ENCODE measurements at places on chromosomes 5 and 9. TPM values are rescaled to one million over a fixed set of nuclear protein-coding genes. Genes with fewer than 3 reads are reported as not detected.

The SMIM33 gene
- 0.47 TPM for total RNA-seq

The ABHD17B gene
- 21.6 TPM for total RNA-seq

The PCDHB5 gene
- total RNA-seq = 0.30 TPM

The GFRA3 gene
- not detected for total RNA-seq

The CARD9 gene
- total RNA-seq = 0.43 TPM

The CAVIN4 gene
- total RNA-seq = 0.13 TPM

The POLR3G gene
- total RNA-seq = 0.84 TPM

The NR6A1 gene
- total RNA-seq = 0.50 TPM

The IRGM gene
- 2.9 TPM for total RNA-seq

The SLC6A18 gene
- not detected for total RNA-seq

DNA sequence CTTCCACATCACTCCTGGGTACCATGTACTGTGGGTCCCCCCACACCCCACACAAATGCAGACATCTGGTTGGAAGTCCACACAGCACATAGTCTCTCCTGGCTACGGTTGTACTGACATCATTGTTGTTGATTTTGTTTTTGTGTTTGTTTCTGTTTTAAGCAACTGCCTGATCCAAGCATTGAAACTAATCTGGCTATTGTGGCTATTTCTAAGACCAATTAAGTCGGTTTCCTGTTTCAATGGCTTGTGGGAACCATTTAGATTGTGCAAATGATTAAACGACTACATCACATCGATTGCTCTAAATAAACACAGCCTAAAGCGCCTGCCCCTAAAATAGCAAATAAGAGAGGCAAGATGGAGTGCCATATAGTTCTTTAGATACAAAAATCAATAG lies 226.8 kb upstream of the IRX4 start:
- DNase-seq = no peak

DNA sequence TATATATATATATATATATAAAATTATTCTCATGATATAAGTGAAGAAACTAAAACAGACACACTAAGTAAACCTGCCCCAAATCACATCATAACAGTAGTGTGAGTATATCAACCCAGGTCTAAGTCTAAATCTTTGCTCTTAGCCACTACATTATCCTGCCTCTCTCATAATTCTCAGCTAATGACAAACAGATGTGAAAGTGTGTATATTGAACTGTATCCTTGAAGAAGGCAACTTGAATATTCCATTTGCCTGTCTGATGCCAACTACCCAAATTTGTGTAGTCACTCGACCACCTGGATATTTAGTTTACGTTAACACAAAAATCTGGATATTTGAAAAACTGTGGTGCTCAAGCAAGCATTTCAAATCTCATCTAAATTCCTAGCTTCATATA lies 97.4 kb downstream of the PPP2R2B start:
- DNase-seq = no peak

DNA sequence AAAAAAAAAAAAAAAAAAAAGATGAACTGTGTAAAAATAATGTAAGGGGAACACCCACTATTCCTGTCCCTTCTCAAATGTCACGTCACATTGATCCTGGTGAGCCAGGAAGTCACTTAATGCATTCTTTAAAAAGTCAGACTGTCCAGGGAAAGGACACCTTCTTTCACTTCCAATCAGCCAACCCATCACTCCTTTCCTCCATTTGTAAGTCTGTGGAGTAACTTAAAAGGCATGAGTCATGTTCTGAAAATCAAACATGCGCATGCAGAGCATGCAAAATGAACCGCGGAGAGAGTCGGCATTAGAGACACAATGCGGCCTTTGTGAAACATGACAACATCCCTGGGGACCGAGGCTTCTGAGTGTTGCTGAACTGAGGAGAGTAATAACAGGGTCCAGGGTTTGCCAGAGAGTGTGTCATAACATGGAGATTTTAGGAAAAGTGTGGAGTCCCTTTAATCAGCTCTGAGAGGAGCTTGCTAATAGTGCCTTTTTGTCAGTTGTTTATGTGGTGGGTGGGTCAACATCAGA lies 77.6 kb upstream of the SEMA6A start:
- no peak for DNase-seq

- DNase-seq = no peak
These were observed 15.6 kb downstream of the PTGS1 start for GRCh38 chr9:122386311-122386872.

- DNase-seq = no peak
These were observed 2.1 kb upstream of the CDH10 start for GRCh38 chr5:24646915-24647314.

DNA sequence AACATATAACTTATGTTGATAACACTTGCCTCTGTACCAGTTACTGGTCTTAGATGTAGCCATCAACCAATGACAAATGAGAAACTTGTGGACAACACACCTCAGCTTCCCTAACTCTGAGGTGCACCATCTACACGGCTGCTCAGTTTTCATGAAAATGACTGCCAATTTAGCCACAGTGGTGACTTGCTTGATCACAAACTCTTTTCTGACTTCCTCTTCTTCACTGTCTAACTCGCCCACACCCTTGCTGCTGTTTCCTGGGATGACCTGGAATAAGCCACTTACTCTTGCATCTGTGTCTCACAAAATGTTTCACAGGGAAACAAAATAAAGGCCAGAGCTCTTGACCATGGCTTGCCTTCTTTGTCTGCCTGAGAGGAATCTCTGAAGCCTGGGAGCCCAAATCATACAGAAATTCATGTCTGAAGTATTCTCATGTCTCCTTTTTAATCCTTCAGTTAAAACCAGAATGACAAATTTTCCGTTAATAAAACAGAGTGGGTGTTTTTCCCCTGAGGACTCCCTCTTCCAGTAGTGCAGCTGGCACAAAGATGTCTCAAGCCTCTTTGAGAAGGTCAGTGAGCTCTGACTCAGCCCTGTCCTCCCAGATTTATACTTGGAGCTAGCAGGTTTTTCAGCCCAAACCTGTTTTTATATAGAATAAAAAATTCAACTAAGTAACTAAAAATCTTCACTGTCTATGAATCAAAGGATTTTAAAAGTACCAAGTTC lies 126.5 kb upstream of the PAM start:
- no peak for DNase-seq

GRCh38 chr9:113446323-113446740 lies 17.2 kb upstream of the RGS3 start:
- peak; percentile 2 for DNase-seq

DNA sequence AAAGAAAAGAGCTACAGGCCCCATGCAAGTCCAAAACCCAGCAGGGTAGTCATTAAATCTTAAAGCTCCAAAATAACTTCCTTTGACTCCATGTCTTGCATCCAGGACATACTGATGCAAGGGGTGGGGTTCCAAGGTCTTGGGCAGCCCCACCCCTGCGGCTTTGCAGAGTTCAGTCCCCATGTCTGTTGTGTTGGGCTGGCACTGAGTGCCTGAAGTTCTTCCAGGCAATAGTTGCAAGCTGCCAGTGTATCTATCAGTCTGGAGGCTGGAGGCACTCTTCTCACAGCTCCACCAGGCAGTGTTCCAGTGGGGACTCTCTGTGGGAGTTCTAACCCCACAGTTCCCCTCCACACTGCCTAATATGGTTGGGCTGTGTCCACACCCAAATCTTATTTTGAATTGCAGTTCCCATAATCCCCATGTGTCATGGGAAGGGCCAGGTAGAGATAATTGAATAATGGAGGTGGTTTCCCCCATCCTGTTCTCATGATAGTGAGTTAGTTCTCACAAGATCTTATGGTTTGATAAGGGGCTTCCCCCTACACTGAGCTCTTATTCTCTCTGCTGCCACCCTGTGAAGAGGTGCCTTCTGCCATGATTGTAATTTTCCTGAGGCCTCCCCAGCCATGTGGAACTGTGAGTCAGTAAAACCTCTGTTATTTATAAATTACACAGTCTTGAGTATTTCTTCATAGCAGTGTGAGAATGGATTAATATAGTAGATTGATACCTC lies 237.5 kb upstream of the ADRA1B start:
- no peak for DNase-seq

- no peak for DNase-seq
These were observed 36.7 kb downstream of the ZNF618 start for GRCh38 chr9:113912816-113913215.

GRCh38 chr9:74556685-74557084 lies 59.5 kb downstream of the RORB start:
- DNase-seq = no peak

- DNase-seq = no peak
These were observed 1.8 kb upstream of the JADE2 start for GRCh38 chr5:134523543-134524271.

- no peak for DNase-seq
These were observed 84.2 kb downstream of the SGCD start for GRCh38 chr5:156411185-156411613.

- no peak for DNase-seq
These were observed 32.1 kb downstream of the PRUNE2 start for GRCh38 chr9:76873821-76874220.

GRCh38 chr9:93161786-93162562 lies 22.0 kb upstream of the WNK2 start:
- no peak for DNase-seq

DNA sequence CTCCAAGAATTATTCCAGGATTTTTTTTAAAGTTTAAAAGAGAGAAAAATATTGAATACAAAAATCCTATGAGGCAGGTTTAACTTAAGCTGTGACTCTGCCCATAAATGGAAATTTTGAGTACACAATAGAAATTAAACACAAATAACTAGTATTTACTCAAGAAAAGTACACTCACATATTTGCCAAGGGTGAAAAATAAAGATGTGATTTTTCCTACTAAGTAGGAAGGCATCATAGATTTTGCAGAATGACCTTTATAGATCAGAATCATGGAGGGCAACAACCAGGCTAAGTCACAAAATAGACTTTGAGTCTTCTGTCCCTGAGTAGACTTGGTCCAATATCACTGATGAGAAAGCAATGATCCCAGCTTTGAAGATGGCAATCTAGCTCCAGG lies 102.7 kb upstream of the SLC12A2 start:
- DNase-seq = no peak

DNA sequence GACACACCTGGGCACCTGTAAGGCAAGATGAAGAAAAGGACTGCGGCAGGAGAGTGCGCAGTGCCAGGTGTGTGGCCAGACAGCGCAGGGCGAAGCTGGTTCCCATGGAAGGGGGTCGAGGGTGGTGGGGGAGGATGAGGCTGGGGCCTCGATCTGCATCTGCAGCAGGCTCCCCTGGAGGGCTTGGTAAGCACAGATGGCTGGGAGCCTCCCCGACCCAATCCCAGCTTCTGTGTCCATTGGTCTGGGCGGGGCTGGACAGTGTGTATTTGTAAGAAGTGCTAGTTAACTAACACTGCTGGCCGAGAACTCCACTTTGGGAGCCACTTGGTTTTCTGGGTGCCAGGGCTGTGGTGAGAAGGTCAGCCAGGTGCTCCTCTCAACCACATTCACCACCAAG lies 385.1 kb upstream of the IRX1 start:
- DNase-seq = no peak

GRCh38 chr5:32501071-32502002 lies 56.8 kb upstream of the ZFR start:
- no peak for DNase-seq

- DNase-seq = no peak
These were observed 101.1 kb downstream of the TMEM174 start for GRCh38 chr5:73274121-73274520.

DNA sequence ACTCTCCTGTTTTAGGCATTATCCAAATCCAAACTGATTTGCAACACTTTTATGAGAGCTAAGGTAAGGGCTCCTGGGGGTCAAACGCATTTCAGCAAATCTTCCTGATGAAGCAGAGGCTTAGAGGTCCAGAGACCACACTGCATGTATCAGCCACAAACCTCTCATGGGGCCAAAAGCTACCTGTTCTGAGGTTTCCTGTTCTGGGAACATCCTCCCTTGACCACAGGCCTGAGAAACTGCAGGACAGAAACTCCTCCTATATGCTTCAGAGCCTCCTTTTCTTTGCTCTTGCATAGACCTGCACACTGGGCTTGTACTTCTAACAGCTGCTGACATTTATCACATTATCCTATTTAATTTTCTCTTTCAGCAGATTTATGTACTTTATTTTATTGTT lies 92.6 kb downstream of the OR2K2 start:
- no peak for DNase-seq

GRCh38 chr5:136051486-136052220 lies 22.9 kb downstream of the TGFBI start:
- no peak for DNase-seq

Measured in T-cell (primary cell).